ENCODE measurements at places on chromosomes 2 and 18.

DNA sequence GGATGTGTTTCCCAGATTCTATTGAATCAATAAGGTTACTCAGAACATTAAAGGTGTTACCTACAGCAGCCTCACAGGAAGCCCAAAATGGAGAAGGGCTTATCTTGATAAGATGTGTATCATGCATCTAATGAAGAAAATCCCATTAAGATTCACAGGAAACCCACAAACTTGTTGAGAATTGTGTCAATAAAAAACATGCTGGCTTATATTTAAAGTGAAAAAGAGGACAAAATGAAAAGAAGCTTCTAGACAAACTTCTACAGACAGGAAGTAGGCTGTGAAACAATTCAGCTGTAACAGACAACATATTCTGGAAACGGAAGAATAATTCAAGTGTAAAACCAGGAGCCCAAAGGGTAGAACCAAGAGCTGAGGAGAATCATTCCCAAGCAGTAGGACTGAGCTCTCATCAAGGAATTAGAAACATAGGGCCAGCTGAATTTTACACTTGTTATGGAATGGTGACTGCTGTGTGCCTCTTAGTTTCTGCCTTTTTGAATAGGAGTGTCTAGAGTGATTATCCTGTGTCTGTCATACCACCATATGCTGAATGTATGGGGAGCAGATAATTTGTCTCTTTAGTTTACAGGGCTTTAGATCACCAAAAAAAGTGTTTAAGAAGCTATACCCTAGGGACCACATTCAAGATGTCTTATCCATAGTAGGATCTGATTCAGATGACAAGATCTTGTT, 9.6 kb downstream of the IMMT start:
- peak; percentile 51 for DNase-seq

GRCh38 chr18:78123144-78123909, 856.3 kb upstream of the SALL3 start:
- DNase-seq = no peak

- no peak for DNase-seq
These were observed 75.4 kb upstream of the HDAC4 start for GRCh38 chr2:239476029-239476756.

- no peak for DNase-seq
These were observed 7.3 kb downstream of the LYPD1 start for GRCh38 chr2:132662732-132663131.

GRCh38 chr2:230861552-230862255, 3.0 kb upstream of the ITM2C start:
- no peak for DNase-seq

DNA sequence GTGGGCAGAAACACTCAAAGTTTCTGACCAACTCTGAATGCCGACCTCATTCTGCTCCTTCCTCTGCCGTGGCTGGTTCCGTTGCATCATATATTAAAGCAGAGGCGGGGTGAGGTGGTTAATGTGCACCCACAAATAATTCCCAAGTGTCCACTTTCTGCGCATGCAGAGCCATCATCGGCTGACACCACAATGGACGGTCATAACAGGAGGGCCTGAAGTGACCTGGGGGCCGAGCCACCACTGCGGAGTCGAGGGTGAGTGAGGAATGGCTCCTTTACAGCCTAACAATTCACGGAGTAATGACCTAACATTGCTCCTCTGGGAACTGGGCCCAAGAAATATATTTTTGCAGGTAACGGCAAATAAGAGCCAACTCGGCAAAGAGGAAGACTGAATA, 32.9 kb upstream of the GLI2 start:
- no peak for DNase-seq

GRCh38 chr18:59876310-59876626, 23.5 kb upstream of the PMAIP1 start:
- DNase-seq = peak; percentile 46

DNA sequence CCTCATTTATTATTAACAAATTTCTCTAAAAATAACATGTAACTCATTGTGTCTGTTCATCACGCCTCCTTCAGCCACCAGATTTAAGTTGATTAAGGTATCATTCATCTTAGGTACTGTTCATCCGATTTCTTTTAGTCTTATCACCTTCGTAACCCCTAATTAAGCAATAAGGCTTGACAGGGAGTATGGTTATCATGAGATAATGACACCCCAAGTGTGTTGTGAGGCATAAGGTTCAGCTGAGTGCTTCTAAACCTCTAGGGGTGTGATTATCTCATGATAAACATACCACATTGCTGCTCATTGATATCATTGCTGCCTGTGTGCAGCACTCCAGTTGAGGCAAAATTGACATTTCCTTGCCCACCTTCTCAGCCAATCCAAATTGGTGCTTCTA, 158.9 kb upstream of the BOD1L2 start:
- DNase-seq = no peak

DNA sequence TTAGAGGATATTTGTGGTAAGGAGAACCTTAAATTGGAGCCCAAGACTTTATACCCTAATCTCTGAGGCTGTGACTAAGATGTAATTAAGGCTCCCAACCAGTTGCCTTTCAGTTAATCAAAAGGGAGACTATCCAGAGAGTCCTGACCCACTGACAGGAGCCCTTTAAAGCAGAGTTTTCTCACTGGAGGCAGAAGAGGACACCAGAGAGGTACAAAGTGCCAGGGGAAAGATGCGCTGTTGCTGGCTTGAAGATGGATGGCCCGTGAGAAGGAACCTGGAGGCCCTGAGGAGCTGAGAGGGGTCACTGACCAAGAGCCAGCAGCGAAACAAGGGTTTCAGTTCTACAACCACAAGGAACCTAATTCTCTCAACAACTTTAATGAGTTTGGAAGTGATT, 137.3 kb downstream of the TMEM131 start:
- no peak for DNase-seq

DNA sequence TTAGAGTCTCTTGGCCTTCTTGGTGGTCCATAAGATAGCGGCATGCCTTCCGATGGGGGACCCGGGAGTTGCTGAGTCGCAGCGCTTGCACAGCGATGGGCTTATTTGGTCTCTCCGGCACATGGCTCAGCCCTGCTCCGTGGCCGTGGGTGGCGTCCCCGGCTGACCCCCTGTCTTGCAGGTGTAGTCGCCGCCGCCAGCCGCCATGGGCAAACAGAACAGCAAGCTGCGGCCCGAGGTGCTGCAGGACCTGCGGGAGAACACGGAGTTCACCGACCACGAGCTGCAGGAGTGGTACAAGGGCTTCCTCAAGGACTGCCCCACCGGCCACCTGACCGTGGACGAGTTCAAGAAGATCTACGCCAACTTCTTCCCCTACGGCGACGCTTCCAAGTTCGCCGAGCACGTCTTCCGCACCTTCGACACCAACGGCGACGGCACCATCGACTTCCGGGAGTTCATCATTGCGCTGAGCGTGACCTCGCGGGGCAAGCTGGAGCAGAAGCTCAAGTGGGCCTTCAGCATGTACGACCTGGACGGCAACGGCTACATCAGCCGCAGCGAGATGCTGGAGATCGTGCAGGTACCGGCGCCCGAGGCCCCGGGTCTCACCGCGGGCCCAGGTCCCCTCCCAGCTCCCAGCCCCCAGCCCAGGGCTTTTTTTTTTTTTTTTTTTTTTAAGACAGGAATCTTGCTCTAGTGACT, 28.4 kb downstream of the ODC1 start:
- DNase-seq = no peak

DNA sequence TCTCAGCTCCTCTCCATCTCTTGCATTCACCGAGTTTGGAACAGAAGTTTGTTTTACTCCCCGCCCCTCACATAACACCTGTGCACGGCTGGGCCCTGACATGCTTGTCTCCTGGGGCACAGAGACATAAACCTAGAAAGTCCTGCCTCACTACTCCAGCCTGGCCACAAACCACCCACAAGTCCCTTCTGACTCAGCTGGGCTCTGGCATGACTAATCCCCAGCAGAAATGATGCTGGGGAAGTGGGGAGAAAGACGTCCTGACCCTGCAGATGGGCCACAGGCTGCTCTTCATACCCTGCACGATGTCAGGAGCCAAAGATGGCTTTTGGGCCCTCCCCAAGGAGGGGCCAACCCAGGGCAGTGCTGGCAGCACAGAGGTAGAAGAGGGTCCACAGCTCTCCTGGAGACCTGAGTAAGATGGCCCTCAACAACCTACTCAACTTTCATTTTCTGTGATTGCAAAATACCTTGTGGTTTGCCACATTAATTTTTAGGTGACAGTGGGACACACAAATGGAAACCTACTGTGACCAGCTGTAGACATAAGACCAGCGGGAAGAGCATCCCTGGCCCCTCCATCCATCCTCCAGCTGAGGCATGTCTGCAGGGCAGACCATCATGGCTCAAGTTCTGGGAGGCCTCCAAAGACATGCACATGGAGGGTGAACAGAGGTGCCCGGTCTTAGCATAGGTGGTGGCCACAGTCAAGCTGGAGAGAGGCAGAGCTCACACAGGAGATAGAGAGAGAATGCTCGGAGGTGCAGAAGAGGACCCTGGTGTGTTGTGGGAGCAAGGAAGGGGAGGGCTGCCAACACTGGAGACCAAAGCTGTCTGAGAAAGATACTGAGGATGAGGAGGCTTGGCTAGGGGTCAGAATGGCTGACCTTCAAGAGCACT, 40.0 kb downstream of the DNMT3A start:
- peak; percentile 94 for DNase-seq

DNA sequence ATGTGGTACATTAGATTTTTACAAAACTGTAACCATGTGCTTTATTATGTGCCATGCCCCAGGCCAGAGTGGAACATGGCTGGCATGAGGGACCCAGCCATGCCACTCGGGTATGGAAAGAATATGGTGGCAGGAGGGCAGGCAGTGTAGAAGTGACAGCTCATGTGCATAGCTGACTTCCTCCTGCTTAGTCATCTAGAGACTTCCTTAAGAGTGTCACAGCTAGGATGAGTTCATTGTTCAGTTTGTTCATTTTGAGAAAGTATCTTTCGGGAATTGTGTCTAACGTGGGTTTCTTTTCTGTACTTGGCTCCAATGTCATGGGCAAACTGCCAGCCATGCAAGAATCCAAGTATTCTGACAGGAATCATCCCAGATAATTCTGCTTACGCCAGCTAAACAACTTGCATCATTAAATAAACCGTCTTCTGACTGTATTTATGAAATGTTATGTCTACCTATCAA, 94.3 kb upstream of the ITGB6 start:
- DNase-seq = peak; percentile 86

DNA sequence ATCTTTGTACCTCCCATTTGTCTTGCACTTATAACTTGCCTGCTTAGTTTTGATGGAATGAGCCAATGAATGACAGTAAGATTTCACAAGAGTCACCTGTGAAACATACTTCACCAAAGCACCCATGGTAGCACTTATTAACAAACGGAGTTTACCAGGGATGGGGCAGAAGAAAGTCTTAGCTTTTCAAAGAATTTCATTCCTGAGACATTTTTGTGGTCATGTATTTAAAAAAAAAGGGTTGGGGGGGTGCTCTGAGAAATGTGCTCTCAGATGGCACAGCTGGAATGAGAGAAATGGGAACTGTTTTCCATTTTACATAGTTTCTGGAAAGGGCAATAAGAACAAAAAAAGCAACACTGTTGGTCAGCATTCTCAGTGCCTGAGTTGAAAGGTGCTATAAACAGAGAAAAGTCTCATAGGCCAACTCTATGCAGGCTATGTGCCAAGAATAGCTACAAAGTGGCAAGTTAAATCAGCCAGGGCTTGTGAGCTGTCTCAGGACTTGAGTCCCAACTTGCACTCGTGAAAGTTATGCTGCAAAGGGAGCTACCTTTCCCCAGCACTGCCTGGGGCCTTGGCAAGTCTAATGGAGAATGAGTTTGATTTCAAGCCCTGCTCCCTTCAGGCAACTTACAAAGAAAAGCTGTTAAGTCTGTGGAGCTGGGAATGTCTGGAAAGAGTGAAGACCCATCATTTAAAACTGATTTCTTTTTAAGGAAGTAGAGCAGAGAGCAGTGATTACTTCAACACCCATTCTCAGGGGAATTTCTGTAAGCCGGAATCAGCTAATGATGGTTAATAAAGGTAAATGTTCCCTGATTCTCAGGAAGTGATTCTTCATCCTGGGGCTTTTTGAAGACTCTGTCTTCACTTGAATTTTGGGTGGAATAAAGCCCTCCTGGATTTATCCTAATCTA, 170.6 kb downstream of the SLC8A1 start:
- no peak for DNase-seq

DNA sequence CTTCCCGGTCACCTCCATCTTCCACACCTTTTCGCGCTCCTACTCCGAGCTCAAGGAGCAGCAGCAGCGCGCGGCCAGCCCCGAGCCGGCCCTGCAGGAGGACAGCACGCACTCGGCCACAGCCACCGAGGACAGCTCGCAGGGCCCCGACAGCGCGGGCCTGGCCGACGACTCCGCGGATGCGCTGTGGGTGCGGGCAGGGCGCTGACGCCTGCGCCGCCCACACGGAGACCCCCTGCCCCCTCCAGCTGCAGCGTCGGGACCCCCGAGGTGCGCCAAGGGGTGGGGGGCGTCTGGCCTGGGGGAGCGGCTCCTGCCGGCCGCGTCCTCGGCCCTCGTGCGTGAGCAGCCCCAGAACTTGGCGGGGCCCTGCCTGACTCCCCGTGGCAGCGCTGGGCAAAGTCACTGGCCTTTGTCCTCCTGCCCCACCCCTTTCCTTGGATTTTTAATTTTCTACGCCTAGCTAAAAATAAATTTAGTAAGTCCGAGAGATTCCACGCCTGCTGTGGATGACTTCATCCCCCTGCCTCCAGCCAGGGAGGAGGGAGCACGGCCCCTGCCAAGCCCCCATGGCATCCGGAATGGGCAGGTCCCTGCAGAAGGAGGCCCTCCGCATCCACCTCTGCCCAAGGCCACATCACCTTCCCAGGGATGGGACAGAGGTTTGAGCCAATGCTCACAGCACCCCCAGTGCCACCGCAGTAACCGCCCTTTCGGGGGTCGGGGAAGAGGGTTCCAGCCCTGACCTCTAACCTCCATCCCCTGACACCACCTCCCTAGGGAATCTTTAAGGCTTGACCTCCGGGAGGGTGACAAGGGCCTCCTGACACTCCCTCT, 51.6 kb downstream of the SLC66A2 start:
- no peak for DNase-seq

GRCh38 chr2:239835056-239835455, 190.1 kb downstream of the NDUFA10 start:
- no peak for DNase-seq

DNA sequence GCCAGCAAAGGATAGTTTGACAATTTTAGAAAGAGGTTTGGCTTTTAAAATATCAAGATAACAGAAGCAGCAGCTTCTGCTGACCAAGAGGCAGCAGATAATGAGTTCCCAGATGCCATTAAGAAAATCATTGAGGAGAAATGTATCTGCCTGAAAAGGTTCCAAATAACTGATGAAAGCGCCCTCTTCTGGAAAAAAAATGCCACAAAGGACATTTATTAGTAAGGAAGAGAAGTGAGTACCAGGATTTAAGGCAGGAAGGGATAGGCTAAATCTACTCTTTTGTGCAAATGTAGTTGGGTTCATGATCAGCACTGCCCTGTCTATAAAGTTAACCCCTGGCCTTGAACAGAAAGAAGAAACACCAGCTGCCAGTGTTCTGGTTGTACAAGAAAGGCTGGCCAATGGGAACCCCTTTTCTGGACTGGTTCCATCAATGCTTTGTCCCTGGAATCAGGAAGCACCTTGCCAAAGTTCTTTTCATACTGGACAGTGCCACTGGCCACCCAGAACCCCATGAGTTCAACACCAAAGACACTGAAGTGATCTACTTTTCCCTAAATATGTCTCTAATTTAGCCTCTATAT, 40.6 kb downstream of the DHX57 start:
- peak; percentile 45 for DNase-seq
